Activated CD4-positive, alpha-beta memory T cell treated with anti-CD3 and anti-CD28 coated beads for 36 hours (primary cell): ENCODE measurements at places on chromosomes 2 and 18.

DNA sequence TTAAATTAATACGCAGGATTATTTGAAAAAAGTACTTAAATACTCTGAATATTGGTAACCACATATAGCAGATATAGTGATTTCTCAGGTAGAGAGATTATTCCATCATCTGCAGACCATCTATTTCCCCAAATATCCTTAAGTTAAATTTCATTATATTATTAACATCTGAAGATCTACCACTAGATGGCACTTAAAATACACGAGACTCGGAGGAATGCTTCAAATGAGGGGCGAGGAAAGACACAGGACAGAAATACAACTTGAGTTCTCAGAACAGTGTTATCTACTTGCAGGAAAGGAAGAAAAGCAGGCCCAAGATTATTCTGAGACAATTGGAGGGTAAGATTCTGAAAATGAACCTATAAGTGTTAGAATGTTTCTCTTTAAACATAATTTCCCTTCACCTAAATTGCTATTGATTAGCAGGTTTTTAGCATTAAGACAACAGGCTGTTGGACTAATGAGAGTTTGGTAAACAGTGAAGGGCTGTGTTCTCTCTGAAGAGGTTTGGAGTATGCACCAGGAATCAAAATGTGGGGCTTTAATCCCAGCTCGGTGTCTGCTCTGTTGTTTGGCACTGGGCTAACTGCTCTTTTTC, 76.9 kb upstream of the GCFC2 start:
- DNase-seq = no peak

DNA sequence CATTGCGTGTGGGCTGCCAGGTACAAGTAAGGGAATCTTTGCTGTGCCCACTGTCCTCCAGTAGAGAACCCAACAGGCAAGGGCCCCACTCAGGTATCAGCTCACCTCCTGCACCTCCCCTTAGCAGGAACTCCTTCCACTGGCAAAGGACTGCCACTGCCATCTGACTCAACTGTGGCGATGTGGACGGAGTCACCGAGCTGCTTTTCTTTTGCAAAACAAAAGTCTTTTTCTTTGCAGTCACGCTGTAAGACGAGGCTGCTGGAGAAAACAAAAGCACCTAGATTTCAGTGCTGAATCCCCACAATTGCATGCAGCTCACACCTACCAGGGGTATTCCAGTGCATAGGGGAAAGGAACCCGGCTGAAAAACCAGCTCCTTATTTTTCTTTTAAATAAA, 7.9 kb downstream of the MTERF4 start:
- DNase-seq = no peak

DNA sequence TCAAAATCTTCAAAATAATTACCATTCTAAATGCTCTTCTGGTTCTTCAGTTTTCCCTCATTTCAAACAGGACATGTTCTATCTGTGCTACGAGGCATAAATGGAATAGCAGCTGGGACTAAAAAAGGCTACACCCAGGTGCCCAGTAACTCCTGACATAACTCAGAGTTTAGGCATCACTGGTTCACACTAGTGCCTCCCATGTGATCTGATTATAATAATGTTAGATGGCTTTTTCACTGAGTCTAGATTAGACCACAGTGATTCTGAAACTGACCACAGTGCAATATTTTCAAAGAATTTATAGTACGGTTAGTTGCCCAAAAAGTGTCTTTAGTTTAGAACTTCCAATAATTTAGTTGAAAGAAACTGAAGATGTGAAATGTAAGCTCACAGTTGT, 123.3 kb downstream of the CCBE1 start:
- DNase-seq = no peak

DNA sequence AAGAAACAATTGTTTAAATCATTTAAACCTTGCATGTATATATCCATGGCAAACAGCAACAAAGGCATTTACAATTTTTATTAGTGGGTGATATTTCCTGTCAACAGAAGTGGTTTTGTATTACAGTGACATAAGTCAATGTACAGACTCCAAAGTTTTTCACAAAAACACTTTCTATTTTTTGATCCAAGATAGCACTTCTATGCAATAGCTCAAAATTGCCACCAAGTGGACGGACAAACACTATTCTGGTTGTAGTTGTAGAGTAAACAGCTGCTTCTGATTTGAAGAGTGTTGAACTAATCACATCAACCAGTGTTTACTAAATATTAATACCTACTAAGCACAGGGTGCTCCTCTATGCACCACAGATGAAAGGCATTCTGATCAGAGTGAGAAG, 421.4 kb downstream of the NCKAP5 start:
- DNase-seq = no peak

DNA sequence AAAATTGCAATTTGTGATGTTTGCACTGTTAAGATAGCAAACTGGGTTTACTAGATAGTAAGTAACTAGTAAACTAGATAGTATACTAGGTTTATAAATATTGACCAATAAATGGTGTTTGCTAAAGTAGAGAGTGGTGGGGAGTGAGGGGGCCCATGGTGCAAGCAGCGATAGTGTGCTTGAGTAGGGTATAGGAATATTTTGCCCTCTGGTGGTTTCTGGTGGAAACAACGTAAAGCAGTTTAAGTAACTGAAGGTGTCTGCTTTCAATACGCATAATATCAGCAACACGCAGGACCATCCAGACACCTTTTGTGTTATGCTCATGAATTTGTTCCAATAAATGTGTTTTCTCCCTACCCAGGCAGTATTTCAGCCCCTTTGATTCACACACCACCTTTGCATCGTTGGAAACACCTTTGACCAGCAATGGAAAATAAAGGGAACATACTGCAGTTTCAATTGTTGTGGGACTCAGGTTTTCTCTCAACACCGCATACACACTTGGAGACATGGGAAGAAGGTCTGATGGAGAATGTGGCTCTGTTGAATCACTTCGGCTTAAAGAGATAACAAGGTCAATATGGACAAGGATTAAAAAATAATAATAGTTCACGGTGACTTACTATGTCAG, 16.7 kb upstream of the STAT1 start:
- DNase-seq = peak; percentile 41

DNA sequence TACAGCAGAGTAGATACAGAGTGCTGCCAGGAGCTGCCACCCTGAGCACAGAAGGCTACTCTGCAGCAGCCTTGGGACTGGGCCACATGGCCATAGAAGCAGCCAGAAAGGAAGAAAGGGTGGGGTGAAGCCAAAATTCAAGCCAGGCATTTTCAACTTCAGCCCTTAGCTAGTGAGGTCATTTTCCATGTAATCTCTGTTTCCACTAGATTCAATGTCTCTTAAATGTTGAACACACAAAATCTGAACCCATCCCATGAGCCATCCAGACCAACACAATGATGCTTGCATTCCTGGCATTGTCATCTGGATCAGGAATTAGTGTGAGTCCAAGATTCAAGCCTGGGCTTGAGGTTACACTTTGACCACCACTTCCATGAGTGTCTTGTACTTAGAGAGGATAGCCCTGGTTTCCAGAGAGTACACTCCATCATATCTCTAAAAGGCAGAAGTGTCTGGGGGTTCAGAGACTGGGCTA, 243.6 kb downstream of the OSR1 start:
- DNase-seq = no peak

DNA sequence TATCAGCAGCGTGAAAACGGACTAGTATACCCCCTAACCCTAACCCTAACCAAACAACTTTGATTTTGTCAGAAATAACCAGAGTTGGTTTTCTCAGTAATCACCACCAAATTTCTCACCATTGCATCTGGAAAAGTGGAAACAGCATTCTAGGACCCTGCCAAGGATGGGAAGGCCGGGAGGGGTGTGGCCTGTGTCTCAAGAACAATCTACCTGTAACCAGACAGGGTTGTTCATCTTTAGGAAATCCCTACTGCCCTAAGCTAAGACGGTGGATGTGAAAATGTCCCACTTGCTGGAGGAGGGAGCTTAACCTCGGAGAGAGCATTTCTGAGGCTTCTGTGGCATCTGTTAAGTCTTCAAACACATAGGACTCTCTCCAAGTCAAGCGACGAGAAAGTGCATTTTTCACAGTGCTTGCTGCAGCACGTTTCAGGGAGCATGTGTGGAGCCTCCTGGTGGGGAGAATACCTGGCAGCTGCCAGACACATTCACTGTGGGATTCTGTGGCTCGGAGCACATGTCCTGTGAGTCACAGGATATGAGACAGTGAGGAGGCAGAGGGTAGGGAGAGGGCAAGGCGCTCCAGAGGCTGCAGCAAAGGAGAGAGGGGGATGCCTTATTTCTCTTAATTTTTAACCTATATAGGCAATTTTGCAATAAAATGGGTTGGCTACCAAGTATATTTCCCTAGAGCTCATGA, 207.5 kb downstream of the SPP2 start:
- DNase-seq = peak; percentile 62

GRCh38 chr2:70087702-70088597, 673 bp downstream of the PCBP1 start:
- DNase-seq = peak; percentile 68

- DNase-seq = peak; percentile 76
Measured at GRCh38 chr2:237154082-237154638, 68.5 kb downstream of the COPS8 start.

DNA sequence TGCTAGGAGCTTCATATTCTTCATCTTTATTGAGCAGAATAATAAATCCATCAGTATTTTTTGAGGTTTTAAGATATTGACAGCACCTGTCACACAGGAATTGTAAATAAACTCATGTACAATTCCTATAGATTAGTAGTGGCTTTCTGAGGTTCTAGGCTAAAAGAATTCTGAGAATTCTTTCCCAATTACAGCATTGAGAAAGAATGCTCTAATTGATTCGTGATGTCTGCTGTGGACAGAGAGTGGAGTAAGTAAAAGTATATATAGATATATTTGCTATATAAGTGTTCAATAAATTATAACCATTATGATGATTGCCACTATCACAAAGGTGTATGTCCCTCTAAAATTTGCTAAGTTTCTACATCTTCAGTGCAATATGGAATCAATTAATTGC, 186.5 kb upstream of the NRP2 start:
- DNase-seq = no peak

DNA sequence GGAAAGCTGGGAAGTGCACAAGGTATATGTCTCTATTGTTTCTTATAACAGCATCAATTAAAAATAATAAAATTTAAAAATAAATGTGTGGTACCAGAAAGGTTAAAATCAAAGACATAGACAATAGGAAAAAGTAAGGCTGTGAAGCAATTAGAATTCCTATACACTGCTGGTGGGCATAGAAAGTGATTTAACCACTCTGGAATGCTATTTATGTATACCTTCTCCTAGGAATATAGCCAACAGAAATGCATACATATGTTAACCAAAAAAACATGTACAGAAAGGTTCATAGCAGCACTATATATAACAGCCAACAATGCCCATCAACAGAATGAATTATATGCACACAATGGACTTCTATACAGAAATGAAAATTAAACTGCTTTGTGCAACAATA, 43.0 kb downstream of the WDSUB1 start:
- no peak for DNase-seq

- no peak for DNase-seq
Measured at GRCh38 chr2:216774620-216775019, 79.3 kb upstream of the IGFBP5 start.

DNA sequence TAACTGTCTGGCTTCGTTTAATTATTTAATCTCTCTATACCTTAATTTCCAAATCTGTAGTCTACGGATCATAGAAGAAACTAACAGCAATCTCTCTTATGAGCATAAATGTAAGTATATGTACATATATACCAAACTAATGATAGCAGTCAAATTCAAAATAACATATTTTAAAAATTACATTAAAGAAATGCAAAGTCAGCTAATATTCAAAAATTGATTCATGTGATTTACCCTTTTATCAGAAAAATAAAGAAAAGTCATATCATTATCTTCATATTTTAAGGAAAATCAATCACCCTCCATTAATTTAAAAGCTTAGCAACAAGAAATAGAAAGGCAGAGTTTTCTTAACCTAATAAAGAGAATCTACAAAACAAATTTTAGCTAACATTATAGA, 575.9 kb downstream of the IRS1 start:
- no peak for DNase-seq

- no peak for DNase-seq
Measured at GRCh38 chr2:106143495-106144215, 50.4 kb downstream of the UXS1 start.

- DNase-seq = no peak
Measured at GRCh38 chr2:129192117-129192516, 787.3 kb upstream of the RAB6C start.

DNA sequence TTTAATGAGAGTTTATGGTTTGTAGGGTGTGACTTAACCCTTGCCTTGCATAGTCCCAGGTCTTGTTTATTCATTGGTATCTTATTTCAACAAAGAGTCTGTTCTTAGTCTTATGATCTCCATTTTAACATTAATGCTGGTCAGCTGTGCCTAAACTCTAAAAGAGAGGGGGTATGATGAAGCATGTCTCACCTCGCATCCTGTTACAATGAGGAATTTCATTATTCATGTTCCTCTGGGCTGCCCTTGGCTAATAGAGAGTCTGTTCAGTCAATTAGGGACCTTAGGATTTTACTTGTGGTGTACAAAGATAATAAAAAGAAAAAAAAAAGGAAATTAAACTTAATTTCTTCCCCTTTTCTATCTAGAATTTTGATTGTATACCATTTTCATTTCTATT, 831.9 kb upstream of the CDH2 start:
- no peak for DNase-seq

GRCh38 chr2:220585241-220585640, 957.8 kb downstream of the SLC4A3 start:
- no peak for DNase-seq

GRCh38 chr18:39701055-39701783, 2135.6 kb upstream of the CELF4 start:
- DNase-seq = no peak

- no peak for DNase-seq
Measured at GRCh38 chr2:98709535-98709934, 21.4 kb downstream of the MGAT4A start.

DNA sequence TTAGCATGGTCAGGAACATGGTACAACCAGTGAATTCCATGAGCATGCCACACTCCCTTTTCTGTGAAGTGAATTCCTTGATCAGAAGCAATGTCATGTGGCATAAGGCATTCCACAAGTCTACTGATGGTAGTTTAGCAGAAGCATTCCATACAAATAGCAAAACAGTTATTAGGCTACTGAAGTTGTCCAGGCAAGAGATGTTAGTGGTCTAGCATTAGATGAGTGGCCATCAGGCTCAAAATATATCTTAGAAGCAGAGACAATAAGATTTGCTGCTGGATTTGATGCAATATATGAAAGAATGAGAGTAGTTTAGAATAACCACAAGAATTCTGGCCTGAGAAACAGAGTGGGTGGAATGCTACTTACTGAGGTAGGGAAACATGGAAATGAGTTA, 355.3 kb upstream of the NRXN1 start:
- DNase-seq = no peak
